ENCODE measurements at places on chromosomes 11 and 22.

DNA sequence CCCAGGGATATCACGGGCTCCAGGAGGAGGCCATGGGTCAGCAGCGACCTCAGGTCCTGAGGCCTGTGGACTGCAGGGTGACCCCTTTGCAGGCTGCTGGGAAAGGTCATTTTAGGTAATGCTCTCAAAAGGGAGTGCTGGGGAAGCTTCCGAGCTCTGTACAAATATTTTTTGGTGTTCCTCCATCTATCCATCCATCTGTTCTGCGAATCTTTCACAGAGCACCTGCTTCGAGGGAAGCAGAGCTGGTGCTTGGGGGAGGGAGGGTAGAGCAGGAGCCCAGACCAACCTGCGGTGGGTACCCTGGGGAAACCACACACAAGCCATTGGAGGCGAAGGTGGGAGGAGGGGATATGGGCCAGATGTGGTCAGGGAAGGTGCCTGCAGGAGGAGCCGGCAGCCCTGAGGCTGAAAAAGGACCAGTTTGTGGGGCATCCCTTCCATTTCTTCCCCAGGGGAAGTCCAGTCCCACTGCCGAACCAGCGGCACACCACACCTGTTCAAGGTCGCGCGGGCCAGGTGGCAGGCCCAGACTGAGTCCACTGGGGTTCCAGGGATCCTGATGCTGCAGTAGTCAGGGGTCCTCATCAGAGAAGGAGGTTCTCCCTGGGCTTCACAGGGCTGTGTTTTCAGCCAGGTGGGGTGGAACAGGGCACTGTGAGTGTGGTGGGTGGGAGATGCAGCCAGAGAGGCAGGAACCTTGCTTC lies 13.1 kb downstream of the GNAZ start:
- no peak for DNase-seq

DNA sequence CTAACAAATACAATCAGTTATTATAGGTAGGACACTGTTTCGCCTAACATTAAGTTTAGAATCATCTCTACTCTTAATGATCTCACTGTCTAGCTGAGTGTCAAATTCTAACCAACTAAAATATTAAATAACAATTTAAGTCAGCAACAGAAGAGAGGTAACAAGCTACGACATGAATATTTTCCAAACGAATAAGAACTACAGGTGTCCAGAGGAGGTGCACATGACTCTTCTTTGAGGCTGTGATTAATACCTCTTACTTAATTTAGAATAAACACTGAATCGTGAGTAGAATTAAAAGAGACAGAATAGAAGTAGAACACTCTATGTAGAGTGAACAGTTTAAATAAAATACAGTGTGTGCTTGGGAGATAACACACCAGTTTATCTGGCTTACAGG lies 619.0 kb upstream of the ARHGAP42 start:
- DNase-seq = no peak

DNA sequence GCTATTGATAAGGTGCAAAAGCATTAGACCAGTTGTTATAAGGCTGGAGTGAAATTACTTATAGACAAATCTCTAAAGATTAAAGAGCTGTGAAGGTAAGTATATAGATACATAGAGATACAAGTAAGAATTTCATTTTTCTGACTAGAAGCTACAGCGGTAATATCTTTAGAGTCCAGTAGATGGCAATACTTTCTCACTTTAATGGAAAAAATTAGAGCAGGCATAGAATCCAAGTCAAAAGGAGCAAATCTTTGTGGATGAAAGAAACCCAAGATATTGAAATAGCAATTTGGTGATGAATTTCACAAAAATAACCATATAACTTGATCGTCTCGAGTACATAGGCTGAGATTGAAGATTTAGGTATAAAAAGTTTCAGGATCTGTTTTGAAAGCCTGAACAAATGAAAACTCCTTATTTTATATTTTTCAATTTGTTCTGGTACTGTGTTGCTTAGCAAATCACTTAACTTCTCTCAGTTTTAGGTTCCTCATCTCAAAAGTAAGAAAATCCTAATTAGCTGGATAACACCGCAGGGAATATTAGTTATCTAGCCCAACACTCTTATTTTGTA lies 81.9 kb downstream of the UVRAG start:
- no peak for DNase-seq

- no peak for DNase-seq
Measured at GRCh38 chr11:57762235-57762861, 746 bp downstream of the CTNND1 start.

DNA sequence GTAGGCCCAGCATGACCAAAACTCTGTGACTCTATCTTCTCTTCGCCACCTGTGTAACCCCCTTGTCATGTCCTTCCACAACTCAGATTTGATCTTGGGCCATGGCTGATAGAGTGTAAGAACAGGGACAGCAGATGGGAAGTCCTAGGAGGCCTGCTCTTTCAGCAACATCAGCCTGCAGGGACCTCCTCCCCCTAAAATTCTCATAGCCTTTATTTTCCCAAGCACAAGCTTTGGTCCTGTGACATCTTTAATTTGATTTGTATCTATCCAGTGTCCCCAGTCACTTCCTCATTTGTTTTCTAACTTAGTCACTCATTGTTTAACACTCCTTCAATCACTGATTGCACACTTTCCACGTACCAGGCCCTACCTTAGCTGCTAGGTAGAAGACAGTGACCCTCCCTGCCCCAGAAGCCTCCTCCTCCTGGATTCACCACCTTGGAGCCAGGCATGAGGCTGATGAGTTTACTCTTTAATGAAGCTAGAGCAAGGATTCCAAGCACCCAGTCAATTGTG lies 5.3 kb downstream of the UBQLN3 start:
- no peak for DNase-seq

- no peak for DNase-seq
Measured at GRCh38 chr11:78573271-78573670, 1.4 kb downstream of the NARS2 start.

DNA sequence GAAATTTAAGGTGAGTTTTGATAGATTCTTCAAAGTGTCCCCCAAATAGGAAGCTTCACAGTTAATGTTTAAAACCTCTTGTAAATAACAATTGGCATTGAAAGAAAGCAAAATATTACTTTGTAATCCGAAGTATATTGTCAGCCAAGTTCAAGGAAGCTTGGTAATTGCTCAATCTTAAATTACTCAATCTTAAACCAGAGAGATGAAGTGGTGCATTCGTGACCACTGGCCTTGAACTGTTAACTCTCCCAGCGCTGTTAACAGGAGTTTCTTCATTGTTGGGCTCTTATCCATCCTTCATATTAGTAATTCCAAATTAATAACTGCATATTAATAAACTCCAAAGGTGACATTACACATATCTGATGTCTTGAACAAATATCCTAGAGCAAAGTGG lies 20.6 kb upstream of the FDX1 start:
- DNase-seq = no peak

- no peak for DNase-seq
Measured at GRCh38 chr11:122882189-122882856, at the start of gene JHY. Gene JHY, plus strand, starts transcription at chr11:122882759. Its CDS starts 3,091 bp downstream, at chr11:122885850.

DNA sequence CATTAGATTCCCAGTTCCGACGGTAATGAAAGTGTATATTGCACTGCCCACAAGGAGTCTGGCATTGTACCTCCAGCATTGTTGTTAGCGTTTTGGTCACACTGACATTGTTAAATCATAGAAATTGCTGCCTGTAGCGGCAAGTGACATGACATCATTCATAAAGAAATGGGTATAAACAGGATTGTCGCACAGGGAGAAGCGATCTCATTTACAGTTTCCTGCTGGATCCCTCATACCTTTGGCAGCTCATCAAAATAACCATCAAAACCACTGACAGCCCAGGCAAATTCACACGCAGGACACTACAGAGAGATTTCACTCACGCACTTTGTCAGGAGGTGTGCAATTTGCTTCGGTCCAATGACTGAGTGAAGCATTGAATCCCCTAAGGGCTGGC lies 3.5 kb downstream of the HTR3B start:
- DNase-seq = no peak

GRCh38 chr11:83241291-83241946 lies 44.7 kb downstream of the CCDC90B start:
- DNase-seq = peak; percentile 1

- DNase-seq = peak; percentile 18
Measured at GRCh38 chr22:38461414-38462081, 6.3 kb upstream of the KDELR3 start.

DNA sequence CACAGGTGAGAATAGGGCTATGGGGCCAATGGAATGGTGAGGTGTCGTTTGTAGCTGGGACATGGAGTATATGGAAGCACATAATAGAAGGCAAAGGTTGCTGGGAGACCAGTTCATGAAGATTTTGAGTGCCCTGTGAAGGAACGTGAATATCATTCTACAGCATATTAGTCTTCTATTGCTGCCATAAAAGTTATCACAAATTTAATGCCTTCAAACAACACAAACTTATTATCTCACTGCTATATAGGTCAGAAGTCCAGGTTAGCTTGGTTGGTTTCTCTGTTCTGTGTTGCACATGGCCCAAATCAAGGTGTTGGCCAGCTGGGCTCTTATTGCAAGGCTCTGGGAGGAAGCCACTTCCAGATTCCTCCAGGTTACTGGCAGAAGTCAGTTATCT lies 110.6 kb downstream of the SYN3 start:
- DNase-seq = no peak

DNA sequence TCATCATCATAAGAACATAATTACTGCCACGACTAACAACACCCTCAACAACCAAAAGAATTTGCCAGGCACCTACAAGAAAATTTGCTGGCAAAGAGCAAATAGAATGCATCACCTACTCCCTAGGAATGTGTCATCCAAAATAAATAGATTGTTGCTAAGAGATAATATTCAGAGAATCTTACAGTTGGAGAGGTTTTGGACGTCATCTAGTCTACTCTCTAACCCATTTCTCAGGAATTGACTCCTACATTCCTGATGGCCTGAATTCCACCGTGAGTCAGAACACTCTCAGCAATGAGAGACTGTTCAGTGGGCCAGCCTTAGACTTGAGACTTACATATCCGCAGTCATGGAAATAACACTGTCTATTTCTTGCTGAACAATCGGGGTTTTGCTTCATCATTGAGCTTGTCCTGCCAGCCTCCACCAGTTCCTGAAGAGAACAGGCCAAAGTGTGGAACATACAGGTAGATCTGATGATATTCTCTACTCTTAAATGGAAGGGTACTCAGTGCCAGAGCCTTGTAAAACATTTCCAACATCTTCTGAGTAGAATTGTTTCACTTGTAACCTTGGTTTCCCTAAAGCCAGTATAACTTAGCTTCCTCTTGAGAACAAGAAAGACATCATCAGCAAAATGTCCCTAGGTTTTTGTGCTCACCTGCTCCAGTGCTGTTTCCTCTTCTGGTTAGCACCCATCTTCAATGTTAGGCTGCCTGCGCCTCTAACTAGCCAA lies 8.3 kb downstream of the KIRREL3 start:
- DNase-seq = no peak

GRCh38 chr11:13949876-13950275 lies 12.6 kb upstream of the SPON1 start:
- no peak for DNase-seq

DNA sequence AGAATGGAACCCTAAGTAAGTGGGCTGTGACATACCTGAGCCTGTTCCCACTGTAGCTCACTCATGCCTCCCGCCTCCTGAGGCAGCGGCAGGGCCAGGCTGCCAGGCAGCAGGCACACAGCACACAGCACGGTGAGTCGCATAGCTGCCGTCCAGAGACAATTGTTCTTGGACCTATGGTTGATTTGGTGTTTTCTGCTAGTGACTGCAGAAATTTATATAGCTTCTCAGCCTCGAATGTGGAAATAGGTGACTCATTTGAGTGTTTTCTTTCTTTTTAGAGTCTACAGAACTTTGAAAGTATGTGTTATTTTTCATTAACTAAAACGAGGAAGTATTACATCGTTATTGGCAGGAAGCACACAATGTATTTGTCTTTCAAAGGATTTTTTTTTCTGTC lies at the start of gene MMP7:
TSS of gene MMP7 (minus strand) at position 190 of the 400 bp plus-strand sequence. CDS start at position 143, 47 bp downstream.
- no peak for DNase-seq

DNA sequence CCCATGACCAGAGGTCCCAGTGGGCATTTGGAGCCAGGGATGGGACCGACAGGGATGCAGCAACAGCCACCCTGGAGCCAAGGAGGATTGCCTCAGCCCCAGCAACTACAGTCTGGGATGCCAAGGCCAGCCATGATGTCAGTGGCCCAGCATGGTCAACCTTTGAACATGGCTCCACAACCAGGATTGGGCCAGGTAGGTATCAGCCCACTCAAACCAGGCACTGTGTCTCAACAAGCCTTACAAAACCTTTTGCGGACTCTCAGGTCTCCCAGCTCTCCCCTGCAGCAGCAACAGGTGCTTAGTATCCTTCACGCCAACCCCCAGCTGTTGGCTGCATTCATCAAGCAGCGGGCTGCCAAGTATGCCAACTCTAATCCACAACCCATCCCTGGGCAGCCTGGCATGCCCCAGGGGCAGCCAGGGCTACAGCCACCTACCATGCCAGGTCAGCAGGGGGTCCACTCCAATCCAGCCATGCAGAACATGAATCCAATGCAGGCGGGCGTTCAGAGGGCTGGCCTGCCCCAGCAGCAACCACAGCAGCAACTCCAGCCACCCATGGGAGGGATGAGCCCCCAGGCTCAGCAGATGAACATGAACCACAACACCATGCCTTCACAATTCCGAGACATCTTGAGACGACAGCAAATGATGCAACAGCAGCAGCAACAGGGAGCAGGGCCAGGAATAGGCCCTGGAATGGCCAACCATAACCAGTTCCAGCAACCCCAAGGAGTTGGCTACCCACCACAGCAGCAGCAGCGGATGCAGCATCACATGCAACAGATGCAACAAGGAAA lies 27.3 kb upstream of the L3MBTL2 start:
- DNase-seq = no peak

DNA sequence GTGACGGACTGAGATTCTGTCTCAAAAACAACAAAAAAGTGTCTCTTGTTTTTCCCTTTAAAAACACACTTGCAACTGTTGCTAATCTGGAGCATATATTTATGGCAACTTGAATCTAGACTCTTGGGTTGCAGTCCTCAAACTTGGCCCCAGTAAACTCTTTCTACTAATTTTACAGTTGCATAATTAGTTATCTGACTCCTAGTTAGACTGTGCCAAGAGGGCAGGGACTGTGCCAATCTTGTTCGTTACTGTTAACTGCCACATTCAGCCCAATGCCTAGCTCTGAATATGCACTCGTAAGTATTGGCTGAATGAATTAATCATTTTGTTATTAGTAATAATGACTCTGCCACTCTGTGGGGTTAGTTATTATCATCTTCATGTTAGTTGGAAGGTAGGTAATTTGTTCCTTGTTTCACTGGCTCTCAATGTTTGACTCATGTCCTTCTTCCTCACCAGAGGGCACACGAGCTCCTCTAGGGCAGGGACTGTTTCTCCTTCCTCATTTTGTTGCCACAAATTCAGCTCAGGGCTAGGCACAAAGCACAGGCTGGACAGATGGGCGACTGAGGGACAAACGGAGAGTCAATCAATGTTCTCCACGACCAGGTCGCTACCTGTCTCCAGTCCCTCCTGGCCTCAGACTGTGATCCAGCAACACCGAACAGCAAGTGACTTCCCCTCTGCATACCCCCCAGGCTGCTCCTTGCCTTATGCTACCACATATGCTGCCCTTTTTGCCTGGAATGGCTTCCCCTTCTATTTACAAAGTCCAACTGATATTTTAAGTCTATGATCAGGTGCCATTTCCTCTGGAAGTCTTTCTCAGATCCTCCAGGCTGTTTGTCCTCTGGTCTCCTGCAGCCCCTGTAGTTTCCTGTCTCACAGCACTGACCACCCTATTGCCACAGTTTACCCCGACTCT lies 9.0 kb downstream of the CLPB start:
- no peak for DNase-seq

GRCh38 chr11:63490551-63491239 lies at the start of gene PLAAT5:
Gene PLAAT5, minus strand, starts transcription at chr11:63491167. Its CDS starts 133 bp downstream, at chr11:63491034.
- DNase-seq = no peak
